Hematopoietic multipotent progenitor cell treated with erythropoietin and hydrocortisone succinate and interleukin-3 and kit ligand, for 4 days (in vitro differentiated cells): ENCODE measurements at places on chromosomes 5 and 9.
A peak's percentile ranks its signal among the peaks of the same experiment; 100 is the strongest.

DNA sequence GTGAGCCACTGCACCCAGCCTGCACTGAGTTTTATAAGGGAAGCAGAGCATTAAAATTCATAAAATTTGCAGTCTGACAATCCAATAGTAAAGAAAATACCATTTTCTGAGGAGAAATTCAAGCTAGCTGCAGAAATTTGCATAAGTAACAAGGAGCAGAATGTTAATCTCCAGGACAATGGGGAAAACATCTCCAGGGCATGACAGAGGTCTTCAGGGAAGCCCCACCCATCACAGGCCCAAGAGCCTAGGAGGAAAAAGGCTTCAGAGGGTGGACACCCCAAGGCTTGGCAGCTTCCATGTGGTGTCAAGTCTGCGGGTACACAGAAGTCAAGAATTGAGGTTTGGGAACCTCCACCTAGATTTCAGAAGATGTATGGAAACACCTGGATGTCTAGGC lies 37.6 kb upstream of the MELK start:
- DNase-seq = no peak

GRCh38 chr5:138354926-138355378 lies 2.5 kb downstream of the KDM3B start:
- peak; percentile 91 for DNase-seq

DNA sequence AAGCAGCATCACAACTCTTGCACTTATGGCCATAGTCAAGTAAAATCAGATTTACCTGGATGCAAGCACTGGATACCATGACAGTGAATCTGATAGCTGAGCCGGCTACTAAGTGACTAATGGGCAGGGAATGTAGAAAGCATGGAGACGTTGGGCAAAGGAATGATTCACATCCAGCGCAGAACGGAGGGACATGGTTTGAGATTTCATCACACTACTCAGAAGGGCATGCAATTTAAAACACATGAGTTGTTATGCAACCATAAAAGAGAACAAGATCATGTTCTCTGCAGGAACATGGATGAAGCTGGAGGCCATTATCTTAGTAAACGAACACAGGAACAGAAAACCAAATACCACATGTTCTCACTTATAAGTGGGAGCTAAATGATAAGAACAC lies 169.1 kb upstream of the PIK3R1 start:
- DNase-seq = no peak

DNA sequence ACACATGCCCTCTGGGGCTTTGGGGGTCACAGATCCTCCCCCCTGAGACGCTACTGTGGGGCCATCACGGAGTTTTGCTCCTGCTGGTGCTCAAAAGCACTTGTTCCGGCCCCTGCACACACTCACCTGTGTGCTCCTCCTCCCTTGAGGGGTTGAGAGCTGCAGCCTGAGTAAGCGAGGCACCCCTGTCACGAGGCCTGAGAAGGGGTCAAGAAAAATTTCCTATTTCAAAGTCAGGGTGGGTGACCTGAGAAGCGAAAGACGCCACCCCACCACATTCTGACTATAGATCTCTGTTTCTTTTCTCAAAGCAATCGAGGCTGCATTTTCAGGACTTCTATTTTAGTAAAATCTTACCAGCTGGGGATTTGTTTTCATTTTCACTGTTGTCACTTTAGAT lies 138.5 kb downstream of the DCP2 start:
- DNase-seq = no peak

DNA sequence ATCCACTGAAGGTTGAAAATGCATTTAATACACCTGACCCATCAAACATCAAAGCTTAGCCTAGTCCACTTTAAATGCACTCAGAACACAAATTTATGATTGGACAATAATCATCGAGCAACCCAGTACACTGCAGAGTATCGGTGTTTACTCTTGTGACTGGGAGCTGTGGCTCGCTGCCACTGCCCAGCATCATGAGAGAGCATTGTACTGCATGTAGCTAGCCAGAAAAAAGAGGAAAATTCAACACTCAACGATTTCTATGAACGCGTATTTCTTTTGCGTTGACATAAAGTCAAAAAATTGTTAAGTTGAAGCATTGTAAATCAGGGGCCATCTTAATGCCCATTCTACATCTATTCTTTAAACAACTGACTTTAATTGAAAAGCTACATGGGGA lies 95.1 kb upstream of the CD180 start:
- no peak for DNase-seq

DNA sequence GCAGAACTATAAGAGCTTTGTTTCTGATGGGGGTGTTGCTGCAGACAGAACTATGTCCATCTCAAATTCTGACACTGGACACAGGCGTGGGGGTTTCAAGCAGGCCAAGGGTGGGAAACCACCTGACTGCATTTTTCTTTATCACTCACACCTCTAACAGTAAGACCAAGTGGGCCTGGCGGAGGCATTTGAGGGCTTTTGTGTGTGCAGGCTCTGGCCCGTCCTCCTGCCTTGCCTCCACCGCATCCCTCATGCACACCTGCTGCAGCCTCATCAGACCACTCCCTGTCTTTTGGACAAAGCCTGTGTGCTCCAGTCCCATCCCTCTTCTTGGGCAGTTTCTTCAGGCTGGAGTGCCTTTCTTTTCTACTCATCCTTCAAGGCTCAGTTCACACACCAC lies 7.9 kb downstream of the OR13J1 start:
- DNase-seq = no peak

DNA sequence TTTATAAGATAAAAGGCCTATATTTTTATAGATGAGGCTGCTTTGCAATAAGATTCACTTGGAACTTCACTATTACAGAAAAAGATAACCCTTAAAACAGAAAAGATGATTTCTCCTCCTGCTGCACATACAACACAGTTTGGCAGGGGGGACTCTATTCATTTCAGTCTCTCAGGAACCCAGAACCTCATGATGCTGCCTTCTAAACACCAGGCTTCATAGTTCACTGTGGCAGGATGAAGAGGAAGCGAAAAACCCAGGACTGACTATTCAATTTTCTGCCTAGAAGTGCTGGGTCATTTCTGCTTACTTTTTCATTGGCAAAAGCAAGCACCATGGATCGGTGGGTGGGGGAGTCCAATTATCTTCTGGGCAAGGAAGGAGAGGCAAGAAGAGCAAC lies 179.5 kb downstream of the NTRK2 start:
- DNase-seq = no peak

DNA sequence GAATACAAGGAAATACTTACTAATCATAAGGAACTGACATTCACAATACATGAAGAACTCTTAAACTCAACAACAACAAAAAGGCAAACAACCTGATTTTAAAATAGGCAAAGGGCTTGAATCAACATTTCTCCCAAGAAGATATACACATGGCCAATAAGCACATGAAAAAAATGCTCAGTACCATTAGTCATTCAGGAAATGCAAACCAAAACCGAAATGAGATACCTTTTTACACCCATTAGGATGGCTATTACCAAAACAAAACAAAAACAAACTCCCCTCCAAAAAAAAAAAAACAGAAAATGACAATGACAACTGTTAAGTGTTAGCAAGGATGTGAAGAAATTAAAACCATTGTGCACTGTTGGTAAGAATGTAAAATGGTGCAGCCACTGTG lies 104.1 kb upstream of the ZNF462 start:
- no peak for DNase-seq

DNA sequence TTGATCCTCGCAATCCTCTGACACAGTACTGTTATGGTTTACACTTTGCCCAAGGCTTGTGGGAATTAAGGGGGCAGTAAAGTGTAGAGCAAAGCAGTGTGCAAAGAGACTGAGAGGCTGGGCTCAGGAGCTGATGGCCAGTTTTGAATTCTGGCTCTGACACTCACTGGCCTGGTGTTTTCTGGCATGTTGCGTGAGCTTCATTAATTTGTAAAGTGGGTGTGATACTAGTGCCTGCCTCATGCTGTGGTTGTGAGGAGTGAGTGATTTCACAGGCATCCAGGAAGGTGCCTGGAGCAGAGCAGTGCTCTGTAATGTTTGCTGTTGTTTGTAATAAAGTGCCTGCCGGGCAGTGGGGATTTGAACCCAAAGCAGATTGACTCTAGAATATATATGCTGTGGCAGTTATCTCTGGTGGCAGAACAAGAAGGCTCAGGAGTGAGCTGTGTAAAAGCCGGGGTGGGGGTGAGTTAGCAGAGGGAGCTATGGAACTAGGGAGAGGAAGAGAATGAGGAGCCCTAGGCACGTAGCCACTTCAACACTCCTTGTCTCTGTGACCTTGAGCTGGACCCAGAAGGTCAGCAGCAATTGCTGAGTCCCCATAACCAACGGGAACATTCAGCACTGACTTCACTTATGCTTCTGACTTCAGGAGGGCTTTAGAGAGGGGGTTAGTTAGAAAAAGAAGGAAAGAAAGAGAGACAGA lies 108.5 kb downstream of the DOCK2 start:
- DNase-seq = no peak

DNA sequence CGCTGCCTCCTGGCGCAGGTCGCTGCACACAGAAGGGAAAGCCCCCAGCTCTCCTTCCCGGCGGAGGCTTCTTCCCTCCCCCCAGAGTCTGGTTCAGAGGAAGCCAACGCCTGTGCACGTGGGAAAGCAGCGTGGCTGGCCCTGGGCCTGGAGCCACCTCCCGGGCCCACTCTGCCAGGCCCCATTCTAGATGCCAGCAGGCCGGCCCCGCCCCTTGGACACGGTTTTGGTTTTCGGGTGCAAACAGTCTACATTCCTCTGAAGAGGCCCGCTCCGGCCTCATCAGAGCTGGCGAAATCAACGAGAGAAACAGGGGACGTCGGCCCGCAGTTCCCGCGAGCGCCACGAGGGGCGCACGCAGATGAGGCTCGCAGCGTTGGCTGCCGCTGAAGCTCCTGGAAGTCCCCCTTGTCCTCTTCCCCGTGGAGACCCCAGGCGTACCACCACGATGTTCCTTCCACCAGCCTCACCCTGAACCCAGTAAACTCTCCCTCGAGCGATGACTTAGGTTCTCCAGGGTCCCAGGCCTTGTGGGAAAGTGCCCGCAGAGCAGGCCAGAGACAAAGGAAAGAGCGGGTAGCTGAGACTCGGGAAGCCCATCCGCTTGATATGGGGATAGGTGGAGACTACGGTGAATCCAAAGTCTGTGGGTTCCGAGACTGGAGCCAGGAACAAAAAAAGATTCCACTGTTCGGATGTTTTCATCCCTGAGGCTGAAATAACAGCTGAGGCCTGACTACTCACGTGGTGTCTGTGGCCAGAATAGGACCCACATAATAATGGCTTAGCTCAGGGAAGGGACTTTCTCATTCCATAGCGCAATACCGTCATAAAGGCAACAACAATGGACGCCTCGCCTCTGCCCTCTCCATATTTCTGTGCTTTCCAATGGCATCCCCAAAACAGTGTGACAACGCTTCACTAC lies 64.2 kb downstream of the KLF4 start:
- DNase-seq = peak; percentile 78

GRCh38 chr5:175724314-175725275 lies 66.7 kb downstream of the HRH2 start:
- DNase-seq = no peak

GRCh38 chr5:98917433-98917832 lies 11.4 kb downstream of the CHD1 start:
- no peak for DNase-seq

DNA sequence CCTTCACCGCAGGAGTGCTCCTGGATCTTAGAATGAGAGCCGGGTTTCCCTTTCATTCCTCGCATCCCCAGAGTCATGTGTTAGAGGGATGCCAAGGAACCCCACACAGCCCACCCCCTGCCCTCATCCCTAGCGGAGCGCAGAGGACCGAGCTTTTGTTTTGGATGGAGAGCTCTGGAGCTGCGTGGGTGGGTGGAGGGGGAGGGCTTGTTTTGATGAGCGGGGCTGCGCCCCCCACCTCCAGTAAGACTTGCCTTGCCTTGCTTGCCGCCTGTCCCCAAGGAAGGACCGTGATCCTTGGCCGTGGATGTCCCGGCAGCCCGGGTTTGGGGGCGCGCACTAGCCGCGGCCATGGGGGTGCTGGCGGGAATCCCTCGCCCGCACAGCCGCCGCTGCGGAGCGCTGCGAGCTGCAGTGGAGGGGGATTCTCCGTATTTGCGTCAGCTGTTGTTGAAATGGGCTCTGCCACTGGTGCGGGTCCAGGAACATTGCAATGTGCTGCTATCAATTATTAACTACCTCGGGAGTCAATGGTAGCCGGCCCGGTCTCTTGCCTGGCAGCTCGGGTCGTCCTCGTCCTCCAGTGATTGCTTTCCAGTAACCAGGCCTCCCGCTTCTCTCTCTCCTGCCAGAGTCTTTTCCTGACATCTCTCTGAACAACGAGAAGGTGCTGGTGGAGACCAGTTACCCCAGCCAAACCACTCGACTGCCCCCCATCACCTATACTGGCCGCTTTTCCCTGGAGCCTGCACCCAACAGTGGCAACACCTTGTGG lies 1.0 kb downstream of the EGR1 start:
- no peak for DNase-seq

GRCh38 chr5:54263447-54263846 lies 46.9 kb downstream of the ARL15 start:
- DNase-seq = no peak

- no peak for DNase-seq
Observed at GRCh38 chr9:123710299-123710698, 219.6 kb downstream of the DENND1A start.

GRCh38 chr5:399296-400281 lies 43.4 kb upstream of the EXOC3 start:
- DNase-seq = peak; percentile 98

DNA sequence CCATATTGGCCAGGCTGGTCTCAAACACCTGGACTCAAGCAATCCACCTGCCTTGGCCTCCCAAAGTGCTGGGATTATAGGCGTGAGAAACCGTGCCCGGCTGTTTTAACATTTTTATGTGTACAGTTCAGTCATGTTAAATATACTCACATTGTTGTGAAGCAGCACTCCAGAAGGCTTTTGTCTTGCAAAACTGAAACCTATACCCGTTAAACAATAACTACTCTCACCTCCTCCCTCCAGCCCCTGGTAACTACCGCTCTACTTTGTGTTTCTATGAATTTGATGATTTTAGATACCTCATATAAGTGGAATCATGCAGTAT lies 23.1 kb upstream of the SHB start:
- no peak for DNase-seq

- DNase-seq = no peak
Observed at GRCh38 chr5:67842806-67843205, 372.8 kb upstream of the PIK3R1 start.

DNA sequence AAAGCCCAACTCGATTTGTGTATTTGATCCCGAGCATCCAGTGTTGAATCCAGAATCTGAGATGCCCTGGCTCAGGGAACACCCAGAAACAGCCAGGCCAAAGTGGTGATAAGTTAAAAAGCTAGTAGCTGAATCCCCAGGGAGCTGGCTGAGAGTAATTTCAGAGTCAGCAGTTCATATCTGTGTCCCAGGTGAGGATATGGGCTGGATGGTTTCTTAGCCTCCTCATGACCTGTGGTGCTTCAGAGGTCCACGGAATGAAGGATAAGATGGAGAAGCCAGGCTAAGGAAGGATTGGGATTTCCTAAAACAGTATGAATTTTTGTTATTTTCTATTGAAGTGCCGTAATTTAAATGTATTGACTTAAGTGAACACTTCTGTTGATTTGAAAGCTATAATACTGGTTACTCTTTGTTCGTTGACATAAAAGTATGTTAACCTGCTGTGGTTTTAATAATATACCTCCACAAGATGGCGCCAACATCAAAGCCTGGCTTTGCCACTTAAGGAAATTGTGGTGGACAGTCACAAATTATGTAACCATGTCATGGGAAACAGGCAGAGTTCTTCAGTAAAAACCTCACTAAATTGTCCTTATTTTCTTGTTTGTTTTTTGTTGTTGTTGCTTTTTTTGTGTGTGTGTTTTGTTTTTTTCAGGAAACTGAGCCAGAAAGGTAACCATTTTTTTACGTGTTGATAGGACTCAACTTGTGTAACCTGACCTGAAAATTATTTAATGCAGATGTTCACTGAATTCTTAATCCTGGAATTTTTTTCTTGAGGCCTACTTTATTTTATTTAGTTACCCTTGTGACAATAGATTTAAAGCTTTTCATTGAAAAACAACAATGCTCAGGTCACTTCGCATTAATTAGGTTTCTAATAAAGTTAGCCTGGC lies 11.4 kb downstream of the MTAP start:
- peak; percentile 92 for DNase-seq
